ENCODE measurements at places on chromosomes 7 and 10.

GRCh38 chr7:65509368-65510186, 135.9 kb downstream of the ZNF92 start:
- no peak for DNase-seq

GRCh38 chr7:36985866-36986400, 261.6 kb upstream of the AOAH start:
- DNase-seq, result no peak

DNA sequence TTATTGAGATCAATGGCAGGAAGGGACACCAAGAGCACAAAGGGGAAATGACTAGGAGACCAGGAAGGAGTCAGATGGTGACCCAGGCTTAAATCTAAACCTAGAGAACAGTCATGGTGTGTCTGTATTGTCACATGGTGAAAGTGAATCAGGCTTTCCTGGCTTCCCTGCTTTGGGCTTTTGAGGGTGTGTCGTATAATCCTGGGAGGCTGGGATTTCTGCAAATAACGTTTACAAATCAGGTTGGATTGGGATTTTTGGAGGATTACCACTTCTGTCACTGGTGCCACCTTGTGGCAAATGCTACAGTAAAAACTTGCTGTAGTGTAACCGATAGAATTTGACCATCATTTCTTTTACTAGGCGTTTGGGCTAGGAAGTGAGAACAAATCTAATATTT, 502.6 kb downstream of the NRG3 start:
- peak; percentile 18 for DNase-seq

DNA sequence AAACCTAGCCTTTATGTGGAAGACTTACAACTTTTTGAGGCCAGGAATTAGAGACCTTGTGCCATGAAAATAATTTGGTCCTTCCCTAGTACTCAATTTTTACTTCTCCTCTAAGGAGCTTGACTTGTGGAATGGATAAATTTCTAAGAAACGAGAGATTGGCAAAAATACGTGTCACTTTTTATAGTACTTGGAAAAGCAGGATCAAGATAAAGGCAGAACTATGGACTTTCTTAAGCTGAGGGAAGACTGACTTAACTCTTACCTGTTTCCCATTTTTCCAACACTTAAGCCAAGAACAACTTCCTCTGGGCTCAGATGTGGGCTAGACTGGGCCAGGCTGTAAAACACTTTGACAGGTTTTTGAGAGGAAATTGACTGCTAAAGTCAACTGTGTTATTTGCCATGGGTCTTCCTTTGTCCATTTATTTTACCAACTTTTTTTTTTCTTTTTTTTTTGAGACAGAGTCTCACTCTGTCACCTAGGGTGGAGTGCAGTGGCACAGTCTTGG, 2.0 kb upstream of the WBP1L start:
- no peak for DNase-seq

DNA sequence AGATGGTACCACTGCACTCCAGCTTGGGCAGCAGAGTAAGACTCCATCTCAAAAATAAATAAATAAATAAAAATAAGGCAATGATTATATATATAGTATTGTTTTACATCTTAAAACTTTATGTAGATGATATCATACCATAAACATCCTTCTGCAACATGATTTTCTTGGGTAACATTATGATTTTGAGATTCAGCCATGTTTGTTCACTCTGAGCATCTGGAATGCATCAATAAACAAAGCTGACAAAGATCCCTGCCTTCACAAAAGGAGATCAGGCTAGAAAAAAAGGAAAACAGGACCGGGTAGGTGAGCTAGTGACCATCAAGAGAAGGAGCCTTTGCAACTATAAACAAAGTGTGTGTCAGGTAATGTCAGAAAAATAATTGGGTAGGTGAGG, 31.9 kb upstream of the KAT6B start:
- no peak for DNase-seq

DNA sequence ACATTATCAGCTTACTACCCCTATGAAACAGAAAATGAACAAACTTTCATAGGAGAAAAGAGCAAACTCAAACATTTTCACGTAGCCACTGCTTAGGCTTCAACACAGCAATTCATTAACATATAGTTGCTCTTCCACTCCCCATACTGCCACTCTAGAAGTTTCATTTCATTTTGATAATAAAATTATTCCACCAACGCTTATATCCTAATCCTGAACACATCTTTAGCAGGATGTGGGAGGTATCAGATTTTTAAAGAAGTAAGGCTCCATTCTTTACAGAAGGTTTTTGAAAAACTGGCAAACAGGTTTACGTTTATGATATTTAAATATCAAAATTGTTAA, 77.5 kb upstream of the ANK3 start:
- no peak for DNase-seq

DNA sequence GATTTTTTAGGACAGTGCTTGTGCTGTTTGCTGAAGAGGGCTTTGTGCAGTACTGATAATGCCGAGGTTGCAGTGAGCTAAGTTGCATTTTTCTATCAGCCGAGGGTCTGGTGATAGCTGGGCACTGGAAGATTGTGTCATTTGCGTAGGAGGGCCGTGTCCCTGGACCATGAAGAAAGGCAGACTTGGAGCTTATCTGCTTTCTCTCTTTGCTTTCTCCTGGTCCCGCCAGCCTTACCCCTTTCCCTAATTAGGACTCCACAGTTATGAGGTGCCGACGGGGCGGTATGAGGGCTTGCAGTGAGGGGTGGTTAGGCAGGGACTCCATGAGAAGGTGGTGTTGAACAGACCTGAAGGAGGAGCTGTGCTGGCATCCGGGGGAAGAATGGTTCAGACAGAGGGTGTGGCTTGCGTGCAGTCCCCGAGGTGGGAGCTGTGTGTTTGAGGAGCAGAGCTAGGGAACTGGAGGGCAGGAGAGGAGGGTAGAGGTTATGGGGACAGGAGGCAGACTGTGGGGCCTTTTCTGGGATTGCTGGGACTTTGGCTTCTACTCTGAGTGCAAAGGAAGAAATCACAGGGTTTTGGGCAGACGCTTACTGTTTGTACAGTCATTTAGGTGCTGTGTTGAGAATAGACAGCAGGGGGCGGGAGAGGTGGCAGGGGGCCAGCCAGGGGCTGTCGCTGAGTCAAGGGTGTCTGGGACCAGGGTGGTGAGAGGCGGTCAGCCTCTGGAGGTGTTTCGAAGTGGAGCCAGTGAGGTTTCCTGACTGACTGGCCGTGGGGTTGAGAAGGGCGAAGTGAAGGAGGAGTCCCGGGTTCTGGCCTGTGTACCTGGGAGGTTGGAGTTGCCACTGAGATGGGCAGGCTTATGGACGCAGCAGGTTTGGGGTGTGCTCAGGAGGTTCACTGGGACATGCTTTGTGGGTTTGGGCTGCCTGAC, 43.4 kb downstream of the PRF1 start:
- DNase-seq, result peak; percentile 88
